Renal cortical epithelial cell (primary cell): ENCODE measurements at places on chromosomes 11 and 22. TPM values are rescaled to one million over a fixed set of nuclear protein-coding genes. Genes with fewer than 3 reads are reported as not detected.

Gene MMP12
- total RNA-seq = 0.80 TPM in 1 of 2 replicates, not detected in the other

Gene APOL3
- total RNA-seq = 4.0 and 10.4 TPM in 2 replicates

Gene VWA5A
- total RNA-seq = 32.1 and 45.7 TPM in 2 replicates

Gene NCR3LG1
- 0.99 and 2.1 TPM in 2 replicates for total RNA-seq

Gene MS4A7
- total RNA-seq = not detected in 2 replicates

Gene MYEOV
- 0.25 and 13.5 TPM in 2 replicates for total RNA-seq

Gene CALCA
- not detected in 2 replicates for total RNA-seq

Gene NELL1
- total RNA-seq = not detected in 2 replicates

Gene IGF2
- 0.75 TPM in 1 of 2 replicates, not detected in the other for total RNA-seq

Gene EHF
- total RNA-seq = 43.7 and 158 TPM in 2 replicates

Gene BBOX1
- 4.0 TPM in 1 of 2 replicates, not detected in the other for total RNA-seq

Gene ZP1
- not detected in 2 replicates for total RNA-seq

Gene ZDHHC8
- 2.6 and 35.3 TPM in 2 replicates for total RNA-seq

Gene C11orf21
- 0.10 TPM in 1 of 2 replicates, not detected in the other for total RNA-seq

Gene PIWIL4
- total RNA-seq = 2.1 and 3.1 TPM in 2 replicates

Gene OR10D3
- not detected in 2 replicates for total RNA-seq

Gene GAL
- 0.87 TPM in 1 of 2 replicates, not detected in the other for total RNA-seq

Gene OR10A2
- total RNA-seq = not detected in 2 replicates

Gene CSNK2A3
- total RNA-seq = 2.4 and 3.1 TPM in 2 replicates

Gene FBLN1
- total RNA-seq = 17.1 TPM in 1 of 2 replicates, not detected in the other

Gene TMEM126A
- total RNA-seq = 15.9 and 44.8 TPM in 2 replicates
